ENCODE measurements at places on chromosomes 3 and 15.

DNA sequence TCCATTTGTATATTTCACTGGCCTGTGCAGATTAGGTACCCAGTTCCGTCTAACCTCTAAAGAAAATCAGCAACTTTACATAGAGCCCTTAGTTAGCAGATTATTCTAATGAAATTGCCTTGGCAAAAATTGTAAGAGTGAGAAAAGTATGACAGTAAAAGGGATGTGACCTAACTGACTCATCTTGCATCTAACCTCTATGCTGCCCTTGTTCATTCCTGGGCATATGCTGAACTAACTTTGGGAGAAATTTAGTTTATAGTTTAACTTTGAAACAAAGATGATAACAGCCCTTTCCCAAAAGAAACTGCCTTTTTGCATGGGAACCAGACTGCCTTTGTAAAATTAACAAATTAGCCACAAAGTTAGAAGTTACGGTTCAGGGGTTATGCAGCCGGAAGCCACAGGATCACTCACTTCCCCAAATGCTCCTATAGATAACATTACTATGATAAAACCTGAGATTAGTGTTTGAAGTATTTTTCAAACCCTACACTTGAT is 839.8 kb upstream of the ALCAM start:
- no peak for DNase-seq

GRCh38 chr3:37952564-37952963 is 38.0 kb upstream of the VILL start:
- DNase-seq, result no peak

DNA sequence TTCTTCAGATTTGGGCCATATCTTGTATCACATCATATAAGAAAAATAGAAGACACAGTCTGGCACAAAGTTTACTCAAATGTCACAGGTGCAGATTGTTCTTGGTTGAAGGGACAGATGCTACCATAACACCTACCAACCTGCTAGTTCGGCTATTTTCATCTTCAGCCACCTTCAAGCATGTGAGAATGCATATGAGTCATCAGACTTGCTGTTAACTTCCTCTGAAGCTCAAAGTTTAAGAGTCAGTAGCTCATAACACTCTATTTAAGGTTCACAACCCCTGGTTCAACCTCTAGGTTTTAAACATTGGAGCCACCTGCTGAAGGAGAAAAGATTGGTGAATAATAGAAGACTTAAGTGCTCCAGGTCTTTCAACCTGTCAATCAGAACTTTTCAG is 522.8 kb downstream of the NLGN1 start:
- DNase-seq, result peak; percentile 61

DNA sequence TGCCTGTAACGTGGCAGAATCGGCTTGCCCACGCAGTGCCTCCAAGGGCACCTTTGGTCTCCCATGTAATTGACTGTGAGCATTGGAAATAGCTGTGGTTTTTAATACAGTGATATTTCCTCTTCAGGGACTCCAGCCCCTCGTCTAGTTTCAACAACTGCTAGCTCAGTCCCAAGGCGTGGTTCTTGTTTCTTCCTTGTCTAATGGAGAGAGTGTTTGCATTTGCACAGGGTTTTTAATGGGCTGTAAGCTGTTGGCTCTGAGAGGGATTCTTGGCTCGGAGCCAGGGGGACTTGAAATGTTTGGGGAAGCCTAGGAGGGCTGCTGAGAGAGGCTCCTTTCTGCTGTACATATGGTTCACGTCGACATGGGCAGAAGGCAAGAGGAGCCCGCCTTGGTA is 86.2 kb downstream of the THSD4 start:
- peak; percentile 76 for DNase-seq

- no peak for DNase-seq
Measured at GRCh38 chr3:133633439-133633838, 28.3 kb downstream of the TOPBP1 start.

DNA sequence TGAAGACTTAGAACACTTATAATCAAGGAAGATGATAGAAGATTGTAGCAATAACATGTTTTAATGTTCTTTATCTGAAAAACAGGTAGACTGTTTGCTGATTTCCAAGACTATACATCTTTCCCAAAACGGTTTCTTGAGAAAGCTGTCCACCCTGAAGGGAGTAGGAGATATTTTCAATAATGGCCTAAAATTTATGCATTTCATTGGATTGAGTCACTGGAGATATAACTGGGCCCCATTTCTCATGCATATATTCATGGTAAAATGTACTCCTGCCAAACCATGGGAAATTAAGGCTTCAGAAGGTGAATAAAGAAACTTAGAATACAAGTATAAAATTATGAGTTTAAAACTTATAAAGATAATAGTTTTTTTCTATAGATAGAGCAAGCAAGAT is 143.9 kb downstream of the LSAMP start:
- no peak for DNase-seq

- no peak for DNase-seq
Measured at GRCh38 chr15:74376226-74376625, 8.8 kb upstream of the CYP11A1 start.

GRCh38 chr3:192887047-192887446 is 30.6 kb downstream of the MB21D2 start:
- DNase-seq, result no peak

- DNase-seq, result no peak
Measured at GRCh38 chr3:13105181-13105895, 32.1 kb upstream of the IQSEC1 start.

GRCh38 chr3:163056874-163057497 is 1560.4 kb downstream of the OTOL1 start:
- peak; percentile 44 for DNase-seq

GRCh38 chr3:109532257-109533216 is 195.2 kb upstream of the DPPA4 start:
- peak; percentile 0 for DNase-seq

DNA sequence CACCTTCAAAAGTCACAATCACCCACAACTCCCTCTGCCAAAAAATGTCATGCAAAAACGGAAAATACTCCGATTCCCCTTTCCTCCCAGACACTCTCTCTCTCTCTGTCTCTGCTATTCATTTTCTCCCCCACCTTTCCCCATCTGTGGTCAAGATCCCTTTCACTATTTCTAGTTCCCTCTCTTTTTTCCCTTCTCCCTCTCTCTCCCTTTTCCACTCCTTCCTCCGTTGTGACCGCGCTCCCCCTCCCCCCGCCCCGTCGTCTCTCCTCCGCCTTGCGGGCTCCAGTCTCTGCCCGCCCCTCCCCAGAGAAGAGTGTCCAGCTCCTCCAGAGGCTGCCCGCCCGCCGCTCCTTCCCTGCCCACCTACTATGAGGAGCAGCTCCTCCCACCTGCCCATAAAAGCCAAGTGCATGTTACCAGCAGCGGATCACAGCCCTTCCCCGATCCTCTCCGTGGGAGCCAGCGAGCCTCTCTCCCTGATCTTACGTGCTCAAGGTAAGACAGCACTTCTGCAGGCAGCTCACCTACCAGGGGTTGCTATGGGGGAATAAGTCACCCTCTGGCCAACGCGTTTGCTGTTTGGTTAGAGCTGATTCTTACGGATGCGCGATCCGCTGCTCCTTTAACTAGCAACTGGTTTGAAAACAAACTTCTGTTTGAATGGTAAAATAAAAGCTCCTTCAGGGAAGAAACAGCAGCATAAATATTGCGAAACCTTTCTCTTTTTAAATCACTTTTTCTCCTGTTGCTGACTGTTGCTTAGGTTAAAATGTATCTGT is at the start of gene COL8A1:
TSS of gene COL8A1 (plus strand) at position 428 of the 782 bp plus-strand sequence. CDS start 152,089 bp downstream, outside the sequence.
- DNase-seq, result peak; percentile 11

- no peak for DNase-seq
Measured at GRCh38 chr3:123129532-123129931, 62.7 kb downstream of the PDIA5 start.

- DNase-seq, result no peak
Measured at GRCh38 chr3:3296979-3297381, 117.5 kb upstream of the CRBN start.

DNA sequence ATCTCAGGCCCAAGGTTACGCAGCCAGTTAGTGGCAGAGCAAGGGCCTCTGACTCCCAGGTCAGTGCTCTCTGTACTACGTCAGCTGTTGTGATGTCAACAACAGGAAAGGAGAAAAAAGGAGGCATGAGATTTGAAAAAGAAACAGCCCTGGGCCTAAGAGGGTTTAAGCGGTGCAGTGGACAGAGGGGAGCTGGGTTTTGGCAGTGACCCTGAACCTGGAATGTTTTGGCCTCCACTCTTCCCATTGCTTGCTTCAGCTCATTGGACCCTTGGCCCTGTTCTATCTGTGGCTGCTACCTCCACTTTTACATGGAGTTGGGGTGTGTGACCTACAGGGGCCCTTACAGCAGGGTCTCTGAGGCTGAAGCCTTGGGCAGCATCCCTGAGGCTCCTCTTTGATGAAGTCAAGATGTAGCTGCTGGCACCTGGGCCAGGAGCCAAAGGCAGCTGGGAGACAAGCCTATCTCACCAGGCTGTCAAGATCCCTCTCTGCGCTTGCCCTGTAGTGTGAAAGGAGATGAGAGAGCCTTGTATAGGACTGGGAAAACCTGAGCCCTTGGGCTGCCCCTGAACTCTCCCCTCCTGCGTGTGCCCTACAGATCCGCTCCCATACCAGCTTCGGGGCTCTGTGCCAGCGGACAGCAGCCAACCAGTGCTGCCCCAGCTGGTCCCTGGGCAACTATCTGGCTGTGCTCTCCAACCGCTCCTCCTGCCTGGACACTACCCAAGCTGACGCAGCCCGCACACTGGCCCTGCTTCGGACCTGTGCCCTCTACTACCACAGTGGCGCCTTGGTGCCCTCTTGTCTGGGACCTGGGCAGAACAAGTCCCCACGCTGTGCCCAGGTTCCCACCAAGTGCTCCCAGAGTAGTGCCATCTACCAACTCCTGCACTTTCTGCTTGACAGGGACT is 8.7 kb downstream of the DISP2 start:
- DNase-seq, result no peak

DNA sequence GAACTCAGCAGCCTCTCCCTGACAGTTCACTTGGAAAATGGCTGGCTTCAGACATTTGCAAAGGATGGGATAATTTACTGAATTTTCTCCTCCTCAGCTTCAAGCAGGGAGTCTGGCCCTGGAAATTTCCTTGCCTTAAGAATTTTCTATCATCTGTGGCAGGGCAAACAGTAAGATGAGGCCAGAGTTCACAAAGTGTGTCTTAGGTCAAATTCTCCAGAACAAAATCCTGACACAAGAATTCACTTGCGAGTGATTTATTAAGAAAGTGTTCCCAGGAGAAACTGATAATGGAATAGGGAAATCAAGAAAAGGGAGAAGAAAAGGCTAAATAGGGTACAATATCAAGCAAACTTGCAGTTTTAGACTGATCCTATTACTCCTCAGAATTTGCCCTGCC is 55.3 kb downstream of the SNTN start:
- no peak for DNase-seq

- DNase-seq, result no peak
Measured at GRCh38 chr3:46613313-46614005, 1.1 kb downstream of the FAM240A start.

DNA sequence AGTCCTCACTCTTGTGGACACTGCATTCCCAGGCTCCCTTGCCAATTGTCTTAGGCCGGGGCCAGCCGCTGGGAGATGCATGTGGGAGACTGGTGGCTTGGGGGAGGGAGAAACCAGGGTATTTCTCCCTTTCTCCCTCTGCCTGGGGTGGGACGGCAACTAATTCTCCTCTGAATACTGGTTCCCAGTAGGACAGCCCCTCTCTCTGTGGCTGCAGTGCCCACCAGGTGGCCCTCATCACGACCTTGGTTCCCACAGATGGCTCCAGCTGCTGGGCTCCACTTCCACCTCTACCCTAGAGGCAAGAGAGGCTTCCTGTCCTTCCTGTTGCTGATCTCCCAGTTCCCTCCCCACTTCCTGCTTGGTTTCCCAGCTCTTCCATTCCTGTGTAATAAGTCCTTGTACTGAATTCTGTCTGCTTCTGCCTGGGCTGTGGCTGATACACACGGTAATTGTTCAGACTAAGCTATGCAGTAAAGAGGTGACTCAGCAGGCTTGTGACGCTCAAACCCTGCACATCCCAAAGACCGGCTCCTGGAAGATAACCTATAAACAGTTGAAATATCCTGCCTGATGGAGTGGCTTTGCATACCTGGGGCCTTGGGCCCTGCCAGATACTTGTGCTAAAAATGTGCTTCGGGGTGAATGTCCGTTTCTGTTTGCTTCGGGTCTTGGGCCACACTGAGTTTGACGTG is 20.4 kb upstream of the COPG1 start:
- DNase-seq, result no peak

DNA sequence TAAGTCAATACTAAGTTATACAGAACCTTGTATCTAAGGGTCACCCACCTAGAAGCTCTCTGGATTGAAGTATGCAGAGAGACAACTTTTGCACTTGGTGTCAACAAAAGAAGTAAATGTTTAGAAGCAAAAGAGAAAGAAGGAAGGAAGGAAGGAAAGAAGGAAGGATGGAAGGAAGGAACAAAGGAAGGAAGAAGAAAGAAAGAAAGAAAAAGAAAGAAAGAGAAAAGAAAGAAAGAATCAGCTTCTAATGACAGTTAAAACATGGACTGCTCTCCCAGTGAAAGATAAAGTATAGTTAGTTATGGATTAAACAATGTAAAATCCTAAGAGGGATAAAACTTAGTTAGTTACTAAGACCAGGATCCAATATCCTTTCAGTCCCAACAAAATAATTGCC is 613.8 kb upstream of the NR2F2 start:
- DNase-seq, result no peak

- no peak for DNase-seq
Measured at GRCh38 chr3:14345496-14346150, 56.8 kb upstream of the SLC6A6 start.

DNA sequence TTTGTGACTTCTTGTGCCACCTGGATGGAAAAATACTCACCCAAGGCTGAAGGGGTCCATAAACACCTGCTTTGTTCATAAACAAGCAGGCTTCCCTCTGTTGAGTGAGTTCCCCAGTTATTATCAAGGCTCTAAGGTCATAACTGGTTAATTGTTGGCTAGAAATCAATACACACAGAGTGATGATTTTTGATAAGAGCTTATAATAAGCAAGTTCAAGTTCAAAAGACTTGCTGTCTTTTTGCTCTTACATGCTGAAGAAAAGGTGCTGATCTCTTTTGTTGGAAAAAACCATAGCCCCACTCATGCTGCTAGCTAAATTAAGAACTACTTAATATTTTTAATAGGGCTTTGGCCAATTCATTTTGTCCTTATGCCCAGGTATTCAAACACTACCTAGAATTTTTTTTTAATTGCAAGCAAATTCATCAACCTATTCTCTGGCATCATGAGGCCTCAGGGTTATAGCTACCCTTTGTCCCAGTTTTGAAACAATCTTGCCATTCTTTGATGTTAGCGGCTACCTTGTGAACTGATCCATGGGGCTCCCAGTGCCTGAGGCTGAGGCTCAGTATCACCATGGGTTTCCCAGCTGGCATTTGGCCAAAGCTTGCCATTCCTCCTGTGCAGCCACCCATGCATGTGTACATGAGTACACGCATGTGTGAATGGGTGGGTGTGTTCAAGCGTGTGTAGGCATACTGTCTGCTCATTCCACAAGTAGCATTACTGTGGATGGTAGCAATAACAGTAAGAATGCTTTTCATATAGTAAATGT is 127.6 kb upstream of the LPP start:
- no peak for DNase-seq

Data from NCI-H510A treated with DMSO at 0.1 percent for 48 hours (cell line).